ENCODE measurements at places on chromosomes 5 and 9. TPM values are rescaled to one million over a fixed set of nuclear protein-coding genes. Genes with fewer than 3 reads are reported as not detected.

Gene WDR38
- not detected for total RNA-seq

Gene GRAMD2B
- 10.8 TPM for total RNA-seq

DNA sequence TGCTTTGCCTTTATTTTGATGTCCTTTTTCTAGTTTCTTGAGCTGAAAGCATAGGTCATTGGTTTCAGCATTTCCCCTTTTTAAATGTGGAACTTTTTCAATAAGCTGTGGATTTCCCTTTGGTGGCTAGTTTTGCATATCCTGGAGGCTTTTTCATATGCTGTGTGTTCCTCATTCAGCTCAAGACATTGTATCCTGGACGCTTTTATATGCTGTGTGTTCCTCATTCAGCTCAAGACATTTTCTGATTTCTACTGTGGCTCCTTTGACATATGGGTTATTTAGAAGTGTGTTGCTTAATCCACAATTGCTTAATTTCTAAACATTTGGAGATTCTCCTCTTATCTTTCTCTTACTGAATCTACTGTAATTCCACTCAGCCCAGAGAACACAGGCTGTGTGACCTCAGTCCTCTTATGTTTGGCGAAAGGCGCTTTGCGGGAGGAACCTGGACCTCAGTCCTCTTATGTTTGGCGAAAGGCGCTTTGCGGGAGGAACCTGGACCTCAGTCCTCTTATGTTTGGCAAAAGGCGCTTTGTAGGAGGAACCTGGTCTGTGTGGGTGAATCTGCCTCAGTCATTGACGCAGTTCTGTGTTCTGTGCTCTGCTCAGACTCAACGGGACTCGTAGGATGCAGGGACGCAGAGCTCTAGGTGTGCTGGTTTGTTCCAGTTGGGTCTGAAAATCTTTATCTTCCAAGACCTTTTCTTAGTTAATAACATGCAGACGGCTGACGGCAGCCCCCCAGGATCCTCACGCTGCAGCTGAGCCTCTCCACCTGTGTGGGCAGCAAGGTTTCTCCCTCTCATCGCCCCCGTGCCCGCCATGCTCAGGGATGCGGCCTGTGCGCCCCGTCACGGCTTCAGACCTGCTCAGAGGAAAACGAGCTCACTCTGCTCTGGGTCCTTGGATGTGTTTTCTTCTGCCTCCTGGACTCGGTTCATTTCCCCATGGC lies 6.0 kb upstream of the SLC9A3 start:
- DNase-seq = no peak

DNA sequence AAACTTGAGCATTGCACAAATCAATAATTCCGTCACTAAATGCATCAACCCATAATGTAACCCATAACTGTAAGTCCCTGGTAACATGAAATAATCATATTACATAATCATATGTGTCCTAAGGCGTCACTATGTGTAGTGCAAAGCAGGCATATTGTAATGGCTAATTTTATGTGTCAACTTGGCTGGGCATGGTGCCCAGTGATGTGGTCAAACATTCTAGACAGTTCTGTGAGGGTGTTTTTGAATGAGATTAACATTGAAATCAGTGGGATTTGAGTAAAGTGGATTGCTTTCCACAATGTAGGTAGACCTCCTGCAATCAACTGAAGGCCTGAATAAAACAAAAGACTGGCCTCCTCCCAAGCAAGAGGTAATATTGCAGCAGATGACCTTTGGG lies 794.4 kb upstream of the ACO1 start:
- DNase-seq = no peak
